ENCODE measurements at places on chromosomes 16 and 17.

DNA sequence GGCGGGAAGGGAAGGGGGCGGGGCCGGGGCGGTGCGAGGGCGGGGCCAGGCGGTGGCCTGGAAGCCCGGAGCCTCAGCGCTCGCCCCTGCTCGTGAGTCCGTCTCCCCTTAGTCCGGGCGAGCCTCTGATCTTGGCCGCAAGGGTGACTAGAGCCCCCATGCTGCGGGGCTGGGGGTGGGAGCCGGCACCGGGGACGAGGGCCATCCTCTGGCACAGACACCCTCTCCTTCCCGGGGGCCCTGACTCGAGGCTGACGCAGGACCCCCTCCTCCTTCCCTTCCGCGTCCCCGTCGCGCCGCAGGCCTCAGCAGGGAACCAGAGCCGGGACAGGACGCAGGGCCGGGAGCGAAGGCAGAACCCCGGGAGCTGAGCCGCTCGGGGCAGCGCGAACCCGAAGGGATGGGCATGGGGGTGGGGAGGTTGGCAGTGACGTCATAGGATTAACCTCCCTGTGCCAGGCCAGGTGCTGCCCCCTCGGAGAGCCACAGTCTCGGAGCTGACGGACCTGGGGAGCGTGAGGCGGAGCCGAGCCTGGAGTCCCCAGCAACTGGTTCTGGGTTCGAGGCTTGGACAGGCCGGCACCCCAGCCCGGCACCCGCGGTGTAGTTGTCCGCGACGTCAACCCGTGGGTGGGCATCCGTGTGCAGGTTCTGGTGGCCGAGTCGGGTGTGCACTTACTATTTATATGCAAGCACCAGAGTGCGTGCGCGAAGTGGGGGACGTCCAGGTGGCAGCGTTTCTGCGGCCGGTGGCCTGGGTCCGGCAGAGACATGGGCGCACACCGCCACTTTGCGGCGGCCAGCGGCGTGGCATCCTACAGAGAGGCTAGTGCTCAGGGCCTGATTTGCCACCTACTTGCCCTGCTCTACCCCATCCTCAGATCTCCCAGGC, 503 bp upstream of the PLCD3 start:
- peak; percentile 98 for DNase-seq

DNA sequence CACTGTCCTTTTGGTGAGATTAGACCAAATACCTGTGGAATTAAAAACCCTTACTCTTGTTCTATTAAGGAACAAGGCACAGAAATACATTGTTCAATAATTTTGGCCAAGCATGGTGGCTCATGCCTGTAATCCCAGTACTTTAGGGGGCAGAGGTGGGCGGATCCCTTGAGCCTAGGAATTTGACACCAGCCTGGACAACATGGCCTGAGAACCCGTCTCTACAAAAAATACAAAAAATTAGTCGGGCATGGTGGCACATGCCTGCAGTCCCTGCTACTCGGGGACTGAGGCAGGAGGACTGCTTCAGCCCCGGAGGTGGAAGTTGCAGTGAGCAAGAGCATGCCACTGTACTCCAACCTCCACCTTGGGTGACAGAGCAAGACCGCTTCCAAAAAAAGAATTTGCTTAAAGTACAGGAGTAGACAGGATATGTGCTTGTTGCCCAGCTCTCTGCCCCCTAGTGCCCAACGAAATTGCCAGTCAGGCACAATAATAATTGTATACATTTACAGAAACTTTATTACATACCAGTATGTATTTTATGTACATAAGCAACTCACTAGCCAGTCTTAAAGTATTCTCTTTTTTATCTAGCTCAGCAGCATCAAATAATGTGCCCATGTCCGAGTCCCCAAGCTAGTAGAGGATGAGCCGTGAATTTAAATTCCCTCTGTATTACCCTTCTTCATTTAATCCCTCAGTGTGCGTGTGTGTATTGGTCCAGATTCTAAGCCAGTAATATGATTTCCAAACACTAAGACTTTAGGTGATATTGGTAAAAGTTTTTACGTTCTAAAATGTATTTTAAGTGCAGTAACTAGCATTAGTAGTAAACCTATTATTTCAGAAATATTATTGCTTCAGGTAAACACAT, 1.4 kb downstream of the THUMPD1 start:
- peak; percentile 17 for DNase-seq

DNA sequence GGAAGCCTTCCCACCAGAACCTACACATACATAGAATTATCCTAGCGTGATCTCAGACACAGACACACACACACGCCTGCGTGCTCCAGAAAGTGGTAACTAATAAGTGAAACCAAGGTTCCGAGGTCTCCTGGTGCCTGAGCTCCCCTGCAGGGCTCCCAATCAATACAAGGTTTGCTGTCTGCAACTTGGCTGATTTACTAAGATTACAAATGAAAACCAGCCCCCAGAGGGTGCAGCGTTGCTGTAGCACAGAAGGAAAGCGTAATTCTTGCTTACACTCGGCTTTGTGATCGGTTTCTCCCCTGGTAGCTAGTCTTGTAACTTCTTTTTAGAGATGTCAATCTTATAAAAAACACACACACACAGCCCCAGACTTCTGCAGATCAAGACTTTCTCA, 334.1 kb upstream of the XYLT1 start:
- DNase-seq: no peak

DNA sequence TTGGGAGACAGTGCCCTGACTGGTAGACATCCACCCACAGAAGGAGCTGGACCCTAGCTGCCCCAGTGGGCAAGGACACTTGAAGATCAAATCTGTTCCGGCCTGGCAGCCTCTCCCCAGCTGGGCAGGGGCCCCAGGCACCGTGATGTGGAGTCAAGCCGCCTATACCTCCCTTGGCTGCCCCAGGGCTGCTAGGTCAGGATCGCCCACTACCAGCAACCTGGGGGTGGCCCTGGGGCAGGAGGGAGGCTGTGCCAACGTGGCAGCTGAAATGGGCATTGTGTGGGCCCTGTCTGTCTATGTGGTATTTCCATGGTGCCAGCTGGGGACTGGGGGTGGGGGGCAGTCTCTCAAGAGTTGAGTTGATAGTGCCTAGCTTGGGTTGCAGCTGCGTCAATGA, 941 bp downstream of the PDK2 start:
- DNase-seq: no peak

DNA sequence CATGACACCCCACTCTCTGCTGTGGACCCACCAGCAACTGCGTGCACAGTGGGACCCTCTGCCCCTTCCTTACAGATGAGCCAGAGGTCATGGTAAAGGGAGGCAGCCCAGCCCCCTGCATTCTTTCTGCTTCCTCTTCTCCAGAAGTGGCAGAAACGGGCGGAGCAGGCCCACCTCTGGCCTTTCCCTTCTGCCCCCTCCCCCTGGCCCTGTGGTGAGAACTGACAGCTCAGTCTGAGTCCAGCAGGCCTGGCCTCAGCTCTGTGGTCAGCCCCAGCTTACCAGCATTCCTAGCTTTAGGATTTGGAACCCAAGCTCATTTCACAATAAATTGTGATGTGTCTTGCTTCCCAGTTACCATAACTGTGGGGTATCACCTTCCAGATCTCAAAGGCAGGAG, 4.8 kb upstream of the ANKRD11 start:
- no peak for DNase-seq

DNA sequence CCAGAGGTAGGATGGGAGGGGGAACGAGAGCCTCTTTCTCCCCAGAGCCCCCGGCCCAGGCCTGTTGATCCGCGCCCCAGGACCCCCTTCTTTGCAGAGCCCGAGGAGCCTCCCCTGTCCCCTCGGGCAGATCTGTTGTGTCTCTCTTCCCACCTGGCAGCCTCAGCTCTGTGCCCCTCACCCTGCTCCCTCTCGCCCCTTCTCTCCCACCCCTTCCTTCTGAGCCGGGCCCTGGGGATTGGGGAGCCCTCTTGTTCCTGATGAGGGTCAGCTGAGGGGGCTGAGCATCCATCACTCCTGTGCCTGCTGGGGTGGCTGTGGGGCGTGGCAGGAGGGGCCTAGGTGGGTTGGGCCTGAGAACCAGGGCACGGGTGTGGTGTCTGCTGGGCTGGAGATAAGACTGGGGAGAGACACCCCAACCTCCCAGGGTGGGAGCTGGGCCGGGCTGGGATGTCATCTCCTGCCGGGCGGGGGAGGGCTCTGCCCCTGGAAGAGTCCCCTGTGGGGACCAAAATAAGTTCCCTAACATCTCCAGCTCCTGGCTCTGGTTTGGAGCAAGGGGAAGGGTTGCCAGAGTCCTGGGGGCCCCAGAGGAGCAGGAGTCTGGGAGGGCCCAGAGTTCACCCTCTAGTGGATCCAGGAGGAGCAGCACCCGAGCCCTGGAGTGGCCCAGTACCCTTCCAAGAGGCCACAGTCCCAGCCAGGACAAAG, 65.4 kb downstream of the MRC2 start:
- DNase-seq: no peak

- no peak for DNase-seq
Measured at GRCh38 chr16:68786685-68787418, 49.8 kb downstream of the CDH1 start.

DNA sequence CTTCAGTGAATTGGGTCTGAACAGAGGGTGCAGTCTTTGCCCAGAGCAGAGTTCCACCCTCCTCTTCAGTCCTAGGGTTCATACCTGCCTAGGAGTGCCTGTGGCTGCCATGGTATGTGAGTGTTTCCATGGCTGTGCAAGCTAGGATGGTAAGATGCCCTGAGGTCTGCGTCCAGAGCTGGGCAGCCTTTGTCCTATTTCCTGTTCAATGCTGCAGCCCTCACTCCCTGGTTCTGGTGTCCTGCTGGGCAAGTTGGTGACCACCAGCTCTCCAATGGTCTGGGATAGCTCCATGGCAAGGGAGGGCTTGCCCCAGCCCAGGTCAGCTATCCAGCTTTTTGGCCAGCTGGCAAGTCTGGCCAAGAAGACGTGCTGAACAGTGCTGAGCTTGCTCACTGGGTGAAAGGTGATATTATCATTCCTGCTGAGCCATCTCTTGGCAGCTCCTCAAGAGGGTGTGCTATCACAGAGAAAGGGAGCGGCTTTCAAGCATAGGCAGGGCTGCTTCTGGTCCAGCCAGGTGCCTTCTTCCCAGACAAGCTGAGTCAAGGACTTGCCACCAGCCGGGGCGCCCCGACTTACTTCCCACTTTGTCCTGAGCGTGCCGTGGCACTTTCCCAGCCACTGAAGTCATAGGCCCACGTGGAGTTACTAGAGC, 13.0 kb upstream of the NFATC3 start:
- no peak for DNase-seq

DNA sequence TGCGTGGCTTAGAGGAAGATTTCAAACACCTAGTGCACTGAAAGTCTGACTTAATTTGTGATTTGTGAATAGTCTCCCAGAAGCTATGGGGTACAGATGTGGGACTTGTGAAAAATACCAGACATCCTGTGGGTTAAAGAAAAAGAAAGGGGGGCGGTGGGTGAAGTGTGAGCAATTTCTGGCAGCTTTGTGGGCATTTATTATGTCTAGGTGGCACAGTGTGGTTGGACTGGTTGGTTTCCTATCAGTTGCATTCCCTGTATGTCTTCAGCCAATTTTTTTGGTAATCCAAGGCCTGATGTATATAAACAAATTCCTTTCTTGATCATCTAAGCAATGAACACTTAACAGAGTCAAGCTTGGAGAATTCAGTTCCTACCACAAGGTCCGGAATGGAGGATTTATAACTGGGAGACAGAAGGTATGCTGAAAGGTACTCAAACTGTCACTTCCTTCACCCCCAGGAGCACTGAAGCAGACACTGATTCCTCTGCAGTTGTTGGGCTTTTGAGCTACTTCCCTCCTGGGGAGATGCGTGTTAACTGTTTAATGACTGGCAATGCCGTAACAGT, 211.6 kb downstream of the WWOX start:
- DNase-seq: no peak

- no peak for DNase-seq
Measured at GRCh38 chr17:45719335-45720071, 64.6 kb upstream of the CRHR1 start.

- DNase-seq: no peak
Measured at GRCh38 chr17:34082404-34082803, 172.7 kb upstream of the CCL2 start.

GRCh38 chr17:82418001-82418986, at the start of the genes HEXD and OGFOD3:
Gene HEXD, plus strand, starts transcription at chr17:82418347. Its CDS starts 1,453 bp downstream, at chr17:82419800.
Gene OGFOD3, minus strand, starts transcription at chr17:82418586. Its CDS starts 101 bp downstream, at chr17:82418485.
- DNase-seq: peak; percentile 99

GRCh38 chr16:57145046-57146021, 40.5 kb downstream of the PSME3IP1 start:
- no peak for DNase-seq

Data from GM13977 (cell line).